ENCODE measurements at places on chromosomes 4 and X.
A peak's percentile ranks its signal among the peaks of the same experiment; 100 is the strongest.

DNA sequence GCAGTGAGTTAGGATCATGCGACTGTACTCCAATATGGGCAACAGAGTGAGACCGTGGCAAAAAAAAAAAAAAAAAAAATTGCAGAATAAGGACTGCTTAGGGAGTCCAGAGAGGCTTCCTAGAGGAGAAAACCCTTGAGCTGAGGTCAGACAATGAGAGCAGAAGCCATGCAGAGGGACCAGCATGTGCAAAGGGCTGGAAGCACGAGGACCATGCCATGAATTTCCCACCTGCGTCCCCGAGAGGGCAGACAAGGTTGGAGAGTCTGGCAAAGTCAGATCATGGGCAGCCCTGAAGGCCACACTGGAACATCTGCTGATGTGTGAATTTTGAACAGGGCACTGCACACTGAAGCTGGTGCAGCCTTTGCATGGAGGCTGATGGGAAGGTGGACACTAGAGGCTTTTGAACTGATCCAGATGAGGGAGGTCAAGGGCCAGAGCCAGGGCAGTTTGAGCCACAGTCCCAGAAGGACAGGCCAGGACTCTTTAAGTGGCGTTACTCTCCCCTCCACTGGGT lies 6.5 kb upstream of the JAKMIP1 start:
- DNase-seq, result no peak

- DNase-seq, result no peak
Measured at GRCh38 chrX:12245650-12246645, 107.7 kb downstream of the FRMPD4 start.

GRCh38 chrX:10173331-10173900 lies 16.6 kb downstream of the CLCN4 start:
- no peak for DNase-seq

- no peak for DNase-seq
Measured at GRCh38 chr4:165386328-165386727, 7.5 kb downstream of the CPE start.

DNA sequence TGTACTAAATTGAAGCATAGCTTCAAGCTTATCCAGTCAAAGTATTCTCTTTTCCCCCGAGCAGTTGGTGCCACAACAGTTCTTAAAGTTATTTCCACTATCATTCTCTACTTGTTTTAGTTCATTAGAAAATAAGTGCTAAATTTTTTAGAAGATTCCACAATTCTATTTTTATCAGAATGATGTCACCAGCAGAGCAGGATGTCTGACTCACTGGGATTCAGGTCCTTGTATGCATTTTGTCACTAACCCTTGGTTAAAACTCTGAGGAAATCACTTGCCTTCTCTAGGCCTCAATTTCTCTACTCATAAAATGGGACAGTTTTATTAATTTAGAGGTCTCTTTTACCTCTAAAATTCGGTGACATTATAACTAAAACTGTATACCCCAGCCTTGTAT lies 3.4 kb downstream of the DDX53 start:
- DNase-seq, result no peak

GRCh38 chrX:39905538-39905891 lies 192.2 kb downstream of the BCOR start:
- no peak for DNase-seq

DNA sequence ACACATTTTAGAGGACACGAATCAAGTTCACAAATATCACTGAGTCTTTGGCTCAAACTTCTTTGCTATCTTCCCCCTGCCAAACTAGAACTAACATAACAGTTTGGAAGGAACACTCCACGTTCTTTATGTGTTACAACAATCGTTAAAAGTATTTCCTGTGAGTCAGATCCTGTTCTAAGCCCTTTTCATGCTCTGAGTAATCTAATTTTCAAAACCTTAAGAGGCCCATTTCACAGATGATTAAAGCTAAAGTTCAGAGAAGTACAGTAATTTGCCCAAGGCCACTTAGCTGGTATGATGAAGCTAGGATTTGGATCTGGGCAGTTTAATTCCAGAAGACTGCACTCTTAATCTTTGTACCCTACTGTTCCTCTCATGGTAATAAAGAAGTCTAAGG lies 854.4 kb upstream of the INTU start:
- no peak for DNase-seq

DNA sequence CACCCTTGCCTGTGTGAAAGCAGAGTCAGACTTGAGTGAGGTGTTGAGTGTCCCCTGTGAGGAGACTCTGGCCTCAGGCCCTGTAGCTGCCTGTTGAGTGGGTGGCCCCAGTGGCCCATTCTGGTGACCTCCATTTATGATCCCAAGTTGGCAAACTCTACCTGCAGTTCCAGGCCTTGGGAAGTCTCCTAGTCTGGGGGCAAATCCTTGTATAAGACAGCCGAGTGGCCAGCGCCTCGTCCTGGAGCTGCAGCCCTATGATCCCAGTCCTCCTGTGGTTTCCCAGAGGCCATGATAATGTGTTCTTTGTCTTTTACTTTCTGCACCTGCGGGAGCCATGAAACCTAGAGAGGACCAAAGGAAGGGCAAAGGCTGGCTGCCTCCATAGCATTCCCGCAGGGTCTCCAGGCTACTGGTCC lies 58.7 kb downstream of the NBDY start:
- no peak for DNase-seq

- DNase-seq, result no peak
Measured at GRCh38 chrX:23770142-23770541, 12.8 kb upstream of the SAT1 start.

- no peak for DNase-seq
Measured at GRCh38 chr4:158597879-158598596, 73.6 kb downstream of the C4orf46 start.

GRCh38 chr4:113673450-113673849 lies 88.1 kb downstream of the CAMK2D start:
- peak; percentile 24 for DNase-seq

- no peak for DNase-seq
Measured at GRCh38 chr4:105496899-105497298, 23.0 kb upstream of the PPA2 start.

DNA sequence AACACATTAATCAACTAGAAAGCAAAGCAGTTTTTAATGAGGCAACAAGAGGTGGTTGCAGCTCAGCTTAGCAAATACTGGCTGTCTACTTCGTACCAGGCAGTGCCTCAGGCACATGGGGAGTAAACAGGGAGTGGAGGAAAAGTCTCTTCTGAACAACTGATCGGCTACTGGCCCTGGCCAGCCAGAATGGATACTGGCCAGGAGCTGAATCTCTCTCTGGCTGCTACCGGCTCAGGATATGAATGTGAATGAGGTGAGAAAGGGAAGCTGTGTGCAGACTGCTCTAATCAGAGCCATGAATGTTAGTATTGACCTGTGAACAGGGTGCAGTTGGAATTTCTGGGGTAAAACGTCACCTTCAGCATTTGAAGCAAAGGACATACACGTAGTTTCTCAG lies 77.3 kb downstream of the STK32B start:
- no peak for DNase-seq

DNA sequence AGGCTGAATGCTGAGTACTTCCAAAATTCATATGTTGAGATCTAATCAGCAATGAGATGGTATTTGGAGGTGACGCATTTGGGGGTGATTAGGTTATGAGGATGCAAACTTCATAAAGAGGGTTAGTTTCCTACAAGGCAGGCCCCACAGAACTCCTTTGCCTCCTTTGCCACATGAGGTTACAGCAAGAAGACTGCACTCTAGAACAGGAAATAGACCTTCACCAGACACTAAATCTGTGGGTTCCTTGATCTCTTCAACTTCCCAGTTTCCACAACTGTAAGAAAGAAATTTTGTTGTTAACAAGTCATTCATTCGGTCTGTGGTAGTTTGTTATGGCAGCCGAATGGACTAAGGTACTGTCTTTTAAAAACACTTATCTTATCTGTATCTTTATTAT lies 681.9 kb upstream of the HS3ST1 start:
- DNase-seq, result no peak

DNA sequence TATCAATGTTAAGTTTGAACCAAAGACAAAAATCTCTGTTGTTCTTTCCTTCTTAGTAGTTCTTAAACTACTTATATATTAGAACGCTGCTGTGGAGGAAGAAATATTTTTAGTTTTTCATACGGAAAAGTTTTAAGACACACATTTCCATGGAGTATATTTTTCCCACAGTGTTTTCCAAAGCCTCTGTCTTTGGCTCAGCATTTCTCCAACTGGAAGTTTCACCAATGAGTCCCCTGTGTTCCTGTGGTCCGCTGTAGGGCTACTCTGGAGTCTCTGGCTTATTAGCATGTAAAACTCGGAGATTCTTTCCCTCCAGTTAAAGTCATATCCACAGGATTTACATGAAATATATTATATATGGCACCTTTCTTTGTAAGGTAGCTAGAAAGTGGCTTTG lies 249.0 kb downstream of the CBR4 start:
- no peak for DNase-seq

DNA sequence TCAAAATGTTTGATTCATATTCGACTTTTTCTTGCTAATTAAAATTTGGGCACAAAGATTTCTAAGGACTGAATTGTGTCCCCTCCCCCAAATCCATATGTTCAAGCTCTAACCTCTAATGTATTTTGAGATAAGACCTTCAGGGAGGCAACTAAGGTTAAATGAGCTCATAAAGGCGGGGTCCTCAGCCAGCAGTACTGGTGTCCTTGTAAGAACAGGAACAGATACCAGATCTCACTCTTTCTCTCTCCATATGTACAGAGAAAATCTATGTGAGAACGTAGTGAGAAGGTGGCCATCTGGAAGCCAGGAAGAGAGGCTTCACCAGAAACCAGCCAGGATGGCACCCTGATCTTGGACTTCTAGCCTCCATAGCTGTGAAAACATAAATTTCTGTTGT lies 116.9 kb downstream of the VEGFC start:
- DNase-seq, result no peak

GRCh38 chr4:120659616-120660170 lies 262.8 kb downstream of the PRDM5 start:
- DNase-seq, result no peak

DNA sequence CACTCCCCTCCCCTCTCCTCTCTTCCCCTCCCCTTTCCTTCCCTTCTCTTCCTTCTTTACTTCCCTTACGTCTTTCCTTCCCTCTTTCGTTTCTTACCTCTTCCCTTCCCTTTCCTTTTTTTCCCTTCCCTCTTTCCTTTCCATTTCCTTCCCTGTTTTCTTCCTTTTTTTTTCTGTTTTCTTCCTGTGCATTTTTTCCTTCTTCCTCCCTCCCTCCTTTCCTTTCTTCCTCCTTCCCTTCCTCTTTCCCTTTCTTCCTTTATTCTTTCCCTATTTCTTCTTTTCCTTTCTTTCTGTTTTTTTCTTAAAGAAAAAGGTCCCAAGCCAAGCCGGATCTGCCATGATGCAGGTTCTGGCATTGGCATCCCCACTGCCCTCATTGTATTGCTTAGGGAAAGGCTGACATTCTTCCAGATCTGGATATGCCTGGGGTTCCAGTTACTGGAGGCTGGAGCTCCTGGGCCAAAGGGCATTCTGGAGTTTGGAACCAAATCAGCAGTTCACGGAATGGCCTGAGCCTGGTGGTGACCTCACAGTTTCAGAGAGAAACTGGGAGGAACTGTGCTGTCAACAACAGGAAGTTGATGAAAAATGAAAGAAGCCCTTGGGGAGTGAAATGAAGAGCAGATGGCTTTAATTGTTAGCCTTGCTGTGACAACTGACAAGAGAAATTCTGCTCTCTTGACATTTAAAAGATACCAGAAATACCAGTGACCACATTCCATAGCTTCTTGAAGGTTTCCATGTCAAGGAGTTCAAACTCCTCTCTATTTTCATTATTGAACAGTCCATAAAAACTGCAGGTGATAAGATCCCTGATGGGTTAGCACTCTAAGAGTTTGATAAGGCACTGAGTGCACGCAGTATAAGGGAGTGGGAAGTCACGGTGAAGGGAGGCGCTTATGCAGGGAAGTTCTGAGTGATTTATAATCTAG lies 622.1 kb downstream of the SPRY1 start:
- DNase-seq, result no peak

- DNase-seq, result no peak
Measured at GRCh38 chr4:165383591-165384073, 4.8 kb downstream of the CPE start.

All from stimulated activated CD4-positive, alpha-beta T cell treated with anti-CD3 and anti-CD28 coated beads, Interleukin-15, amount 100 ng/mL, for 48 hours (primary cell).